ENCODE measurements at places on chromosomes 13 and 19. TPM values are rescaled to one million over a fixed set of nuclear protein-coding genes. Genes with fewer than 3 reads are reported as not detected.

Gene POLR1G
- 12.2 TPM for total RNA-seq

Gene CCNE1
- total RNA-seq, result 11.0 TPM

Gene SSC5D
- 0.72 TPM for total RNA-seq

Gene CASP14
- total RNA-seq, result 314 TPM

Gene MBOAT7
- total RNA-seq, result 54.7 TPM

Gene HSPB6
- 6.7 TPM for total RNA-seq

Gene ACP7
- 24.1 TPM for total RNA-seq

DNA sequence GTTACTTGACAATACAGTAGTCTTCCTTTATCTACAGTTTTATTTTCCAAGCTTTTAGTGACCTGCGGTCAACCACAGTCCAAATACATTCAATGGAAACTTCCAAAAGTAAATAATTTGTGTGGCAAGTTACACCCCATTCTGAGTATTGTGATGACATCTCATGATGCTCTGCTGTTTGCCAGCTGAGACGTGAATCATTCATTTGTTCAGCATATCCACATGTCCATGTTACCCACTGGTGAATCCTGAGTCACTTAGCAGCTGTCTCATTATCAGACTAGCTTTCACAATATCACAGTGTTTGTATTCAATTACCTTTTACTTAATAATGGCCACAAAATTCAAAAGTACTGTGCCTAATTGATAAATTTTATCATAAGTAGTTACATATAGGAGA lies 179.8 kb downstream of the PRR20E start:
- no peak for DNase-seq

DNA sequence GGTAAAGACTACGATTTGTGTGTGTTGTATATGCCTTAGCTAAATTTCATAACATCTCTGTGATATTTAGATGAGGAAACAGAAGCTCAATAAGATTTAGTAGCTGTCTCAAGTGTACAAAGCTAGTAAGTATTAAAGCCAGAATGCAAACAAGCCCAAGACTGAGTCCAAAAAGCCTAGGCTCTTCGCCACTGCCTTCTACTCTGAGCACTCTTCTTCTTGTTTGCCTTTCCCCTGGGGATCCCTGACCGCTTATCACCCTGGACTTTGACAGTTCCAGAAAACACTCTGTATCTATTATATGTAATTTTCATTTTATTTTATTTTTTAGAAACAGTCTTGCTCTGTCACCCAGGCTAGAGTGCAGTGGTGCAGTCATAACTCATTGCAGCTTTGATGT lies 5.8 kb downstream of the TM9SF2 start:
- no peak for DNase-seq

DNA sequence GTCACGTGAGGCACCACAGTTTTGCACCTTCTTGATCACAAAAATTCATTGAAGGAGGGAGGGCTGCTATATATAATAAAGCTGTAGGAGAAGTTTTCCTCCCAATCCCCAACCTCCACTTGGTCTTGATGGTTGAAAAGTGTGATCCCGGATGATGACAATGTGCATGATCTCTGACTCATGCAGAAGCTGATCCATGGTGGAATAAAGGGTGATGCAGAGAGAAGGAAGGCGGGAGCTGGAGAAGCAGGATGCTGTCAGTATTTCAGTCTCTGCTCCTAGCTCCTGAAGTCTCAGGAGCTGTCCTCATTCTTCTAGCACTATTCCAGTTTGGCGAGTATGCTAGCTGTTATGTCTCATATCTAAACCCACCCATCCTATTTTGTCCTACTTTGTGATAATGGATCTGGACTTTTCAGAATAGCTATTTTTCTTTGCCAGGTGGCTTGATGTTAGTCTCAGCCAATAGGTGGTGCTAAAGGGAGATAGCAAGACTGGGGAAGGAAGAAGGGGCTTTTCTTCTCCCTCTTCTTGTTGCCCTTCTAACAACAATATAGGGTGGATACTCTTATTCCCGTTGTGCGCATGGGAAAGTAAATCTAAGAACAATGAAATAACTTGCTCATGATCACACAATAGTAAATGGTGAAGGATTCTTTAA lies 65.6 kb upstream of the HTR2A start:
- no peak for DNase-seq

DNA sequence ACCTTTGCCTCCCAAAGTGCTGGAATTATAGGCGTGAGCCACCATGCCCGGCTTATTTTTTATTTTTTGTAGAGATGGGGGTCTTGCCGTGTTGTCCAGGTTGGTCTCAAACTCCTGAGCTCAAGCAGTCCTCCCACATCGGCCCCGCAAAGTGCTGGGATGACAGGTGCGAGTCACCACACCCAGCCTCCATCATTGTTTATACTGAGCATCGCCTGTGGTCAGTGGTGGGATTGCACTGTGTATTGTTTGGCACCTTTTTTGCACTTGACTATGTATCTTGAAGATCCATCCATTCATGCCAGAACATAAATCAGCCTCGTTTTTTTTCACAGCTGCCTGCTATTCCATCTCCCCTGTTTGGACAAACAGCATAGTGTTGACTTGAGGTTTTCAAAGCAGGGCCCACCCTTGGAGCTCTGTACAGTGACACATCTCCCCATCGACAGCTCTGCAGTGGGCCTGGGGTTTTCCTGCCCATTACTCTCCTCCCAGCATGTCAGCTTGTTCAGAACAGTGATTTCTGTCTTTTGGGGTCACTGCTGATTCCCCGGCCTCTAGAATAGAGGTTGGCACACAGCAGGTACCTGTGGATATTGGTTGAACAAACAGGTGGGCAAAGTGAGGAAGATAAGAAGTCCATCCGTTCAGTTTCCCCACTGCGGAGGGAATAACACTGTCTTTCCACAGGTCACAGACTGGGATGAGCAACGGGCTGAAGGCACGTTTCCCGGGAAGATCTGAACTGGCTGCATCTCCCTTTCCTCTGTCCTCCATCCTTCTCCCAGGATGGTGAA lies 8.2 kb upstream of the UPK1A start:
- DNase-seq, result no peak

DNA sequence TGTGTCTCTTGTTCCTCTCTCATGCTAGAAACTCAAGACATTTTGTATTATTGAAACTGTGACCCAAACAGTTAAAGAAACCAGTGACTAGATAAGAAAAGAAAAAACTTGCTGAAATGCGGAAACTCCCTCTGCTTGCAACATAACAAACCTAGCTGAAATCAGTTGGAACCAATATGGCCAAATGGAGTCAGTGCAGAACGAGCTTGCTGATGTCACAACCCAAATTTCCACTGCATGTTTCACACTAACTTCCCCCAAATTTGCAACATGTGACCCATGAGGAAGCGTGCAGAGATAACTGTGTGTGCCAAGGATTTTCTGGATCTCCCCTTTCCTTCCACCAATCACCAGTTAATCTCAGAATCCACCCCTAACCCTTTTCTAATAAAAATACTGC lies 208.0 kb downstream of the DLEU7 start:
- DNase-seq, result peak; percentile 66

- no peak for DNase-seq
Observed at GRCh38 chr13:32917504-32917903, 98.7 kb upstream of the KL start.

DNA sequence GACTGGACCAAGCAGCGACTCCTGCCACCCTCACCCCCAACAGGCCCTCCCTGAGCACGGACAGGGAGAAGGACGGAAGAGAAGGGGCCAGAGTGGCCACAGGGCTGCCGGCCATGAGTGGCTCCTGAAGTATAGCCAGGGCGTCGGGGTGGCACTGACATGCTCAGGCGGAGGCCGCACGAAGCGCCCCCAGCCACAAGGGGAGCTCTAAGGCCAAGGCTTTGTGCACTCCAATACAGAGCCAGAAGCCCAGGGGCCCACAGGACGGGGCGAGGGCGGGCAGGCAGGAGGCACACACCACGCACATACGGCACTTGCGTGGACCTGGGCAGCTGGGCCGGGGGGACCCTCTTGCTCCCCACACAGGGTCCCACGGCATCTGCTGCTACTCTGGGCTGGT lies 52.0 kb downstream of the KLF2 start:
- DNase-seq, result no peak

- no peak for DNase-seq
Observed at GRCh38 chr19:53076984-53077383, 26.2 kb downstream of the ZNF160 start.

- no peak for DNase-seq
Observed at GRCh38 chr13:103703246-103703645, 637.0 kb upstream of the SLC10A2 start.

DNA sequence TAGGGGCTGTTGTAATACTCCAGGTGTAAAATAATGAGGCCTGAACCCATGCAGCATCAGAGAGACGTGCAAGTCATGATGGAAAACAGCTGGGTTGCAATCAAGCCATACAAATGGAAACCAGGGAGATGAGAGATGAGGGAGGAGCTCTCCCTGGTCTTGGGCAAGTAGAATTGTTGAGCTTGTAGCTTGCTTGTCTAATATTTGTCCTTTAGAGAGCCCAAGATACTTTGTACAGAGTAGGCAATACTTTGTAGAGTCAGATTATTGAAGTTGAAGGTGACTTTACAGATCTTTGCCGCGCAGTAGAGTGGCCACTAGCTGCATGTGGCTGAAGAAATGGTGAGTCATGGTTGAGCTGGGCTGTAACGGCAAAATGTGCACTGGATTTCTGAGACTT lies 8.3 kb downstream of the ATP8A2 start:
- no peak for DNase-seq

- no peak for DNase-seq
Observed at GRCh38 chr19:44570984-44571684, 41.7 kb upstream of the CEACAM20 start.

GRCh38 chr19:53977991-53978731 lies 13.3 kb upstream of the CACNG6 start:
- DNase-seq, result no peak

DNA sequence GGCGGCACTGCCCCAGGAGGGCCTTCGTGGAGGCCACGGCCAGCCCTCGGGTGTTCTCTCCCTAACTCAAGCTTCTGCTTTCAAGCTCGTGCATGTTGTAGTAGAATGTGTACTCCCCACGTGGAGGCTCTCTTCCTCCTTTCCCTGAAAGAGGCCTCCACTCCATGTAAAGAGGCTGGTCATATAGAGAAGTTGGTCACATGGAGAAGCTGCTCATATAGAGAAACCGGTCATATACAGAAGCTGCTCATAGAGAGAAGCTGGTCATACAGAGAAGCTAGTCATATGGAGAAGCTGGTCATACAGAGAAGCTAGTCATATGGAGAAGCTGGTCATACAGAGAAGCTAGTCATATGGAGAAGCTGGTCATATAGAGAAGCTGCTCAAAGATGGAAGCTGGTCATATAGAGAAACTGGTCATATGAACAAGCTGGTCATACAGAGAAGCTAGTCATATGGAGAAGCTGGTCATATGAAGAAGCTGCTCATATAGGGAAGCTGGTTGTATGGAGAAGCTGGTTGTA lies 152.5 kb downstream of the COL4A1 start:
- no peak for DNase-seq

DNA sequence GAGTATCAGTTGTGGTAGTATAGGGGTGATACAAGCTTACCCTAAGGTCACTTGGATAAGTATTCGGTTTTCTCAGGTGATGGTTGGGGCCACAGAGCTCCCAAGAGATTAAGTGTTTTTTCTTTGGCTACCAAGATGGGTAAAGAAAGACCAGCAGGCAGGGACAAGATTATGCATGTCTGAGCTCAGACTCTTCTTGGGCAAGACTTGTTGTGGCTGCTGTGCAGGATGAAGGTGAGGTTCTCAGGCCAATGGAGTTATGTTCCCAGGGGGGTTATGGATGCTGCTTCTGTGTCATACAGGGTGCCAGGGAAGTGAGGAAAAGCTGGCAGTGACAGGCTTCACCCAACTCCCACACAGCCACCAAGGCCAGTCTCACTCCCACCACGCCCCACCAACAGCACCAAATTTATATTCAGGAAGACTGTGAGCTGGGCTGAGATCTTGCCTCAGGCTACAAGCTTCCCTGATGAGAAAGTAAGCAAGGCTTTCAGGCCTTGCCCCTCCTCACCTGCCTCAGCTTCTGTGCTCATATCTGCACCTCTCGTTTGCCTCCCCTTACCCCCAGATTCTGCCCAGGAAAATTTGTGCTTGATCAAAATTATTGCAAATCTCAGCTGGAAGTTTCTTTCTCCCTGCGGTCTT lies 511.8 kb upstream of the SLITRK1 start:
- DNase-seq, result no peak

GRCh38 chr19:41545547-41545946 lies 30.4 kb upstream of the CEACAM21 start:
- DNase-seq, result no peak

DNA sequence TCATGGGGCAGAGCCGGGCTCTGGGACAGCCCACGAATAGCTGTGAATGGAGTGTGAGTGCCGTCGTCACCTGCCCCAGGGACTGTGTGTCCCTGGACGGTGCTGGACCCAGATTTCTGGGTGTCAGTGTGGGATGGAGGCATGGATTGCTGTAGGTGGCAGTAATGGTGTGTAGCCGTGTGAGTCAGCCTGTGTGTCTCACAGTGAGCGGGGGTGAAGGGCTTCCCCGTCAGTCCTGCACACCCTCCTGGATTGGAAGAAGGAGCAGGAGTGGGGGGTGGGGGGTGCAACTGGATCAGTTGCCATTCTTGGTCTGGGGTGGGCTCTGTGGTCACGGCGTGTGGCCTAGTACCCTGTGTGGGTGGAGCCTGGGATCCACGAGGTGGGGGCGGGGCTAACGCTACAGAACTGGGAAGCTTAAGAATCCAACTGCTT lies 6.5 kb upstream of the LTBP4 start:
- DNase-seq, result no peak

DNA sequence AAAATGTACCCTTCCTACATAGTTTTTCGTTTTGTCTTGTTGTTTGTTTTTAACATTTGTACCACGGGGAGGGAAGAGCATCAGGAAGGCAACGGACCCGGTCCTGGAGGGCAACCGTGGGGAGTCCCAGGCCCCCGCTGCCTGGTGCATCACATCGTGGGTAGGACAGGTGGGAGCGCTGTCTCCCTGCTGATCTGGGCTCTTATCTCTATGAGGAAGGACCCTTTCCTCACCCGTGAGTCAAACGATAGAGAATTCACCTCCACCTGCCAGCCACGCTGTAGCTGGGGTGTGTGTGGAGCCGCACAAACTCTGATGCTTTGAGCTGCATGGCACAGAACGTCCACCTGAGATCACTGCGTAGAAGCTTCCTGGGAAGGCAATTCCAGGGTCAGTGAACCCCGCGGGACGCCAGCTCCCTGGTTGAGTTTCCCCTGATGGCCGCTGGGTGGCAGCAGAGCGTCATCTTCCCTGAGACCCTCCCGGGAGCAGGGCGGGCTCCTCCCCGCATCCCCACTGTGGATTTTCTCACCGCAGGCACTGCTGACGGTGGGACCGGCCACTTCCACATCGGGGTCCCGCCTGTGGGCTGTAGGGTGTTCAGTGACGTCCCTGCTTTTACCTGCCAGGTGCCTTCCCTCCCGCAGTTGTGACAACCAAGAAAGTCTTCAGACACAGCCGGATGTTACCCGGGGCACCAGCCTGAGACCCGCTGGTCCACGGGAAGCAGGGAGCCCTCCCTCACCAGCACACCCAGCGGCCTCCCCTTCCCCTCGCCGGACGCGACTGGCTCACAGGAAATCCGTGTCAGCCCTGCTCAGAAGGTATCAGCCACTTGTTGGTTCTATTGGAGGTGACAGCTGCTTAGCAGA lies 54.7 kb downstream of the ZNF787 start:
- no peak for DNase-seq

DNA sequence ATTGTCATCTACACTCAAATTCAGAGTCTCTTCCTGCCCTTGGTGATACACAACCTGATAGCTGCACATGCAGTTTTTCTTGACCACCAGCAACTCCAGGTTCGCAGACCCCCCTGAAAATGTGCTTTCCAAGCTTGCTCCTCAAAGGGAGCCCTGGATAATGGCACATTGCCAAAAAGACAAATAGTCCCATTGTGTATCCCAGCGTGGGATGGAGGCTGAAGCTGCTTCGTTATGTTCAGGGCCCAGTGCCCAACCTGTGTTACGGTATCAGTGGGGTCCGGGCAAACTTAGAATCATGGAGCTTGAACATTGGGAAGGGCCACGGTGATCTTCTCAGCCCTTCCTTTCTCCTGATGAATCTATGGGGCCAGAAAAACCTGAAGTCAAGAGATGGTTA lies 173.0 kb downstream of the TEX29 start:
- DNase-seq, result no peak
